Vagina (tissue), 2 donors: ENCODE measurements at places on chromosomes 13 and 19. TPM values are rescaled to one million over a fixed set of nuclear protein-coding genes. Genes with fewer than 3 reads are reported as not detected.

The APOC1 gene
- 14.5 TPM for total RNA-seq

- no peak for DNase-seq
These were observed 75.2 kb upstream of the UBAC2 start for GRCh38 chr13:99125326-99125915.

- DNase-seq = no peak
These were observed 189.0 kb downstream of the LMO7 start for GRCh38 chr13:75825161-75825560.

- DNase-seq = no peak
These were observed 6.4 kb downstream of the POGLUT2 start for GRCh38 chr13:102792396-102792795.

- no peak for DNase-seq
These were observed 191.0 kb upstream of the HTR2A start for GRCh38 chr13:47087841-47088240.

DNA sequence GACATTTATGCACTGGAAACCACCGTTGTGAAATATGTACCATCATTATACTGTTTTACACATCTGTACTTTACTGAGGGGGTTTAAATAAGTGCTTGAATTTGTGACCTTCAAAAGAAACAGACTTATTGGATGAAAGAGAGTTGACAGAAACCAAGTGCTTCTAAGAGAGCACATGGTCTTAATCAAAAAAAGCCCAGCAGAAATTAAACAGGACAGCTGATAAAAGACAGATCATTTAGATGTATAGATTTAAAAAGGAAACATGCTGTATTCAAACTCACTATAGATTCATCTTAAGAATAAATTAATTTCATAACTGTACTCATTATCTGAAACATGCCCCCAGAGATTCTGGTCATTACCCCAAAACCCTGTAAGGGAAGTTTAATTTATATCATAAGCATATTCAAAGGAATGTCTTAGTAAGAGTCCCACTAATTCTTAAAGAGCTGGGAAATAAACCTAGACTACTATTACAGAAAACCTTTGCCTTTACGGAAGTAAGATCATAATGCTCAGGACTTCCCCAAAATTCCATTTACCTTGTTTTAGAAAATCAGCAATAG, 421.8 kb downstream of the DCT start:
- no peak for DNase-seq
